ENCODE measurements at places on chromosomes 4 and X. TPM values are rescaled to one million over a fixed set of nuclear protein-coding genes. Genes with fewer than 3 reads are reported as not detected.

DNA sequence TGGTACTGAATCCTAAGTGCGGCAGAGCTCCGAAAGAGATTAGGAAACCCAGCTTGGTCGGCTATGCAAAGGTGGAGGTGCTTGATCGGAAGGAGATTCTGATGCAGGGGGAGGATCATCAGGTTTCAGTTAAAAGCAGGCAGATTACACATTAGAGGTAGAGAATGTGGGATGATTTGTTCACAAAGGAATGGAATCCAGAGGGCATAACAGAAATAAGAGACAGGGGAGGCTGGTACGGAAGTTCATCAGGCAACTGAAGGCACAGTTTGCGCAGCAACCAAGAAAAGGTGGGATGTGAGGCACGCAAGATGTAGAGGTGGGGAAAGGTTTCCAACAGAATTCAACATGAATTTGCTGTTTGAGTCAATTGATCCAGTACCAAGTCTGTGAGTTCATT, 424 bp upstream of the ZNF330 start:
- no peaks in the 10 kb centered on the region for H3K36me3 ChIP-seq
- no peaks in the 10 kb centered on the region for H3K27me3 ChIP-seq
- H3K4me1 ChIP-seq, result peaks cover 12% of the 10 kb centered on the region
- H3K27ac ChIP-seq, result peak overlapping the region; percentile 98

- no peaks in the 10 kb centered on the region for H3K4me1 ChIP-seq
- H3K27me3 ChIP-seq, result no peaks in the 10 kb centered on the region
- H3K27ac ChIP-seq, result no peak overlapping the region
- no peaks in the 10 kb centered on the region for H3K36me3 ChIP-seq
- no peak for DNase-seq
Observed at GRCh38 chr4:109473824-109474223, 40.2 kb downstream of the SEC24B start.

The LONRF3 gene
- total RNA-seq, result 15.3 TPM

The PTCHD1 gene
- total RNA-seq, result 22.5 TPM

Measured in sigmoid colon (tissue), 7 donors.